ENCODE measurements at places on chromosomes 3 and 15. TPM values are rescaled to one million over a fixed set of nuclear protein-coding genes. Genes with fewer than 3 reads are reported as not detected.

Gene CLDN18
- total RNA-seq, result not detected

Gene CMSS1
- 27.8 TPM for total RNA-seq

Gene ADPRH
- 4.1 TPM for total RNA-seq

Gene RNU6-1
- total RNA-seq, result not detected

Gene GABPB1
- total RNA-seq, result 31.9 TPM

Gene CFAP20DC
- total RNA-seq, result 1.3 TPM

Gene IL20RB
- total RNA-seq, result 3.9 TPM

Gene CISH
- 1.4 TPM for total RNA-seq

Gene ZIC1
- total RNA-seq, result not detected

Gene CDHR4
- 0.09 TPM for total RNA-seq

Gene LIPH
- 0.36 TPM for total RNA-seq

Gene CAMK2N2
- 0.09 TPM for total RNA-seq

Gene CLPX
- 43.8 TPM for total RNA-seq

Gene EPHB1
- 1.2 TPM for total RNA-seq

Gene PP2D1
- total RNA-seq, result not detected

Gene APOD
- 2.9 TPM for total RNA-seq

Gene RASGRF1
- not detected for total RNA-seq

Gene DAZL
- not detected for total RNA-seq

Gene PLA2G4D
- not detected for total RNA-seq

Gene COL6A5
- total RNA-seq, result not detected

Gene P2RY13
- total RNA-seq, result not detected

Gene INKA1
- total RNA-seq, result 4.4 TPM

Gene SIDT1
- total RNA-seq, result not detected

Gene GOLGA6D
- total RNA-seq, result not detected

Gene PRC1
- total RNA-seq, result 10.7 TPM

Gene ANKUB1
- total RNA-seq, result not detected

Gene MYZAP
- not detected for total RNA-seq

Gene CSPG4
- 27.8 TPM for total RNA-seq

Gene PGBD4
- 1.6 TPM for total RNA-seq

Gene GOLGA6L9
- total RNA-seq, result 1.2 TPM

Gene AMOTL2
- total RNA-seq, result 75.7 TPM

Gene EXD1
- not detected for total RNA-seq

Gene LSMEM2
- total RNA-seq, result not detected

Gene CIP2A
- 7.1 TPM for total RNA-seq

Gene SLC51B
- not detected for total RNA-seq

Gene SNX1
- 55.0 TPM for total RNA-seq

Gene ZNF385D
- total RNA-seq, result 11.5 TPM

Gene CHRD
- 4.6 TPM for total RNA-seq

Gene CCR9
- not detected for total RNA-seq

Gene MINAR1
- total RNA-seq, result 0.98 TPM

Gene SMCO1
- not detected for total RNA-seq

Gene SLC12A6
- 29.4 TPM for total RNA-seq

Gene GATA2
- 5.5 TPM for total RNA-seq

Gene CLN6
- 8.9 TPM for total RNA-seq

Gene CD86
- total RNA-seq, result not detected

Gene ZBBX
- 0.16 TPM for total RNA-seq

Gene KLHL25
- 2.8 TPM for total RNA-seq

Gene CD200
- 3.3 TPM for total RNA-seq

Gene APEH
- 87.7 TPM for total RNA-seq

Gene ABHD2
- total RNA-seq, result 100 TPM

Gene KCNAB1
- total RNA-seq, result 9.2 TPM

Gene SLC9C1
- 0.33 TPM for total RNA-seq

Gene GABRA5
- not detected for total RNA-seq

Data from fibroblast of the aortic adventitia (primary cell).